ENCODE measurements at places on chromosomes 3 and 15.
A peak's percentile ranks its signal among the peaks of the same experiment; 100 is the strongest.

- no peak for DNase-seq
Observed at GRCh38 chr3:66889750-66890494, 108.2 kb upstream of the KBTBD8 start.

DNA sequence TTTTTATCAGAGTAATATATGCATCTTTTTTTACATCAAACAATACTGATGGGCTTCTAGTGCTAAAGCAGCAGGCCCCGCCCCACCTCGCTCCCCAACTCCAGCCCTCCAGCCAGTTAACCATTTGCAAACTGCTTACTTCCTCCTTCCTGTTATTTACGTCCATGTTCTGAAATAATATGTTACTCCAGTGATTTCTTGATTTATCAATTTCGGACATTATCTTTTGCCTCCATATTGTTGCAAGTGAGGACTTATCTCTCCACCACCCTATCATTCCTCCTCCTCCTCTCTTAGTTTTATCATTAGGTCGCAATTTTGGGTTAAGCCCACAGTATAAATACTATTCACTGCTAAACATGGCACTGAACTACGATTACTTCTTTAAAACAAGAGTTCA lies 39.5 kb downstream of the ZNF710 start:
- DNase-seq = no peak

DNA sequence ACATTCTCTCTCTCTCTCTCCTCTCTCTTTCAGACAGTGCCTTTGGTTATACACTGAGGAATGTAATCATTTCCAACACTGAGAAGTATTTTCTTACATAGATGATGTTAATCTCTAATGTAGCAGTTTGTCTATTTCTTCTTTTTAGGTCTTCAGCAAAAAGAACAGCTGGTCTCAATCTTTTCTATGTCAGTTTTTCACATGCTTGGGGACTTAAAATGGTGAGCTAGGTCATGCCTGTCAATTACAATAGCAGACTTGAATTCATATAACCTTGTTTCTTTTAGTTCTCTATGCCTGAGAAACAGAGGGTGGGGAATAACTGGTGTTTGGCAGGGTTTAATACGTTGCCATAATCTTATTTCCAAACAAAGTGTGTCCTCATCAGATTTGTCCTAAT lies 786.2 kb downstream of the SQOR start:
- DNase-seq = no peak

DNA sequence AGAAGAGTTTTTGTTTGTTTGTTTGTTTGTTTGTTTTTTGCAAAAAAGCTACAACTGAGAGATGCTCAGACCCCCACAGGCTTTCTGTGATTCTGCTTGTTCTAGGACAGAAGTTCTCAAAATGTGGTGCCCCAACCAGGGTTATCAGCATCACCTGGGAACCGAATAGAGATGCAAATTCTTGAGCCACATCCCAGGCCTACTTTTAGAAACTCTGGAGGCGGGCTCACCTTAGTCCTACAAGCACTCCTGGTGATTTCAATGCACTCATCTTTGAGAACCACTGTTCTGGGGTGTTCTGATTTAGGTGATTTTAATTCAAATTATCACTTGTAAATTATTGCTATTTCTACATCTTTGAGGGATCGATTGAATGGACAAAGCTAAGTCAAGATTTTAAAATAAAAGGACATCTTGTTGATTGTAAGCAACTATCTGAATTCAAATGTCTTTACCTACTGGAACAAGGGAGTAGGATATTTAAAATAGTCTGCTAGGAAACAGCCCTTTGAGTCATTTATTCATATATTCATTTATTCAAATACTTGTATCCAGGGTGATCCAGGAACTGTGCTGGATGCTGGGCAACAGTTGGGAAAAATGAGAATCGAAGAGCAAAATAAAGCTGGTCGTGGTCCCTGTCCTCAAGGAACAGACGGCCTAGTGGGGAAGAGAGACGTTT lies 44.7 kb upstream of the CADPS start:
- DNase-seq = no peak

- DNase-seq = no peak
Observed at GRCh38 chr3:63921741-63922482, 9.7 kb upstream of the SCAANT1 start.

DNA sequence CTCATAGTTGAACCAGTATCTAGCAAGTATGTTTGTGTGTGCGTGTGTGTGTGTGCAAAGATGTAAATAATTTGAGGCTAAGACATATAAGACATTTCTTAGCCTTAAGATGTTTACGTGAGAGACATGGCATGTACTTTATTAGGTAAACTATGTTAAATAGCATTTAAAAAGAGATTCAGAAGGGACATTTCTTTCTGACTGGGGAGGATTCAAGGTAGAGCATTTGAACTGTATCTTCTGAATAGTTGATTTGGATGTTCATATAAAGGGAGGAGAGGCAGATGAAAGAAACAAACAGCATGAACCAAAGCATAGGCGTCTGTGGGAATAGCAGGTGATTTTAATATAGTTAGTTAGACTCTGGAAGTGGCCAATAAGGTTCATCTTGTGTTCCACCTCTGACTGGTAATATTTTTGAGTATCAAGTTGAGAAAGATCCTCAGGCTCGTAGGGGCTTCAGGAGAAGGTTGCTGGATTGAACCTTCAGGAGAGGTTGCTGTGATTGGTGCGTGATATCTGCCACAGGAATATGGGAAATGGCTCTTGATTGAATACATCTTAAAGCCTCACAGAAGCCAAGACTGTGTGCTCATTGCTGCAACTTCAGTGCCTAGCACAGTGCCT lies 12.6 kb downstream of the NFKBIZ start:
- DNase-seq = no peak

- no peak for DNase-seq
Observed at GRCh38 chr3:40793730-40794129, 269.0 kb downstream of the ZNF621 start.

- peak; percentile 99 for DNase-seq
Observed at GRCh38 chr3:107216711-107217110, 160.5 kb upstream of the CCDC54 start.

- DNase-seq = no peak
Observed at GRCh38 chr3:99049164-99049563, 147.7 kb upstream of the DCBLD2 start.

DNA sequence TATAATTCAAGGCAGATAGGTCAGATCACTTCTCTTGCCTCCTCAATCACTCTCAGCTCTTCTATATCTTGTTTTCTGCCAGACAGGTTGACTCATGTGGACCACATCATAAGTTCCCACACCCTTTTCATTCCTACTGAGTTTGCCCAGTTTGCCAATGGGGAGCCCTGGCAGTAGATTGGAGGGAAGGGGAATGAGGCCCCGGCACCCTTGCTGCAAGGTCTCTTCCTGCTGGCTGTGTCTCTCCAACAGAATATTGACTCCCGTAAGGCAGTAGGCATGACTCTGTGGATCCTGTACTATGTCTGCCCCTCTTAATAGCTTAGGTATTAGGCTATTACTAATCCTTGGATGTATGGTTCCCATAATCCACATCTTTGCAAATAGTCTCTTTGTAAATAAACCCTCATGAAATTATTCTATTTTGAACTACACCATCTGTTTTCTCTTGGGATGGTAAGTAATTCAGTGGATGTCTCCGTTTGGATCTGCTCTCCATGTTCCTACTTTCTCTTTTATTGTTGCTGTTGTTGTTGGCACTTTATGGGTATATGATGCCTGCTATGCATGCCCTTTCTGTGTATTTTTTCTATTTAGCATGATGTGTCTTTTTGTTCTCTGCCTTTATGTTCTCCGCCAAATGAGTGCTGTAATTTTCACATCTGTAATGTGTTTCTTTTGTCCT lies 65.5 kb upstream of the DCBLD2 start:
- no peak for DNase-seq

DNA sequence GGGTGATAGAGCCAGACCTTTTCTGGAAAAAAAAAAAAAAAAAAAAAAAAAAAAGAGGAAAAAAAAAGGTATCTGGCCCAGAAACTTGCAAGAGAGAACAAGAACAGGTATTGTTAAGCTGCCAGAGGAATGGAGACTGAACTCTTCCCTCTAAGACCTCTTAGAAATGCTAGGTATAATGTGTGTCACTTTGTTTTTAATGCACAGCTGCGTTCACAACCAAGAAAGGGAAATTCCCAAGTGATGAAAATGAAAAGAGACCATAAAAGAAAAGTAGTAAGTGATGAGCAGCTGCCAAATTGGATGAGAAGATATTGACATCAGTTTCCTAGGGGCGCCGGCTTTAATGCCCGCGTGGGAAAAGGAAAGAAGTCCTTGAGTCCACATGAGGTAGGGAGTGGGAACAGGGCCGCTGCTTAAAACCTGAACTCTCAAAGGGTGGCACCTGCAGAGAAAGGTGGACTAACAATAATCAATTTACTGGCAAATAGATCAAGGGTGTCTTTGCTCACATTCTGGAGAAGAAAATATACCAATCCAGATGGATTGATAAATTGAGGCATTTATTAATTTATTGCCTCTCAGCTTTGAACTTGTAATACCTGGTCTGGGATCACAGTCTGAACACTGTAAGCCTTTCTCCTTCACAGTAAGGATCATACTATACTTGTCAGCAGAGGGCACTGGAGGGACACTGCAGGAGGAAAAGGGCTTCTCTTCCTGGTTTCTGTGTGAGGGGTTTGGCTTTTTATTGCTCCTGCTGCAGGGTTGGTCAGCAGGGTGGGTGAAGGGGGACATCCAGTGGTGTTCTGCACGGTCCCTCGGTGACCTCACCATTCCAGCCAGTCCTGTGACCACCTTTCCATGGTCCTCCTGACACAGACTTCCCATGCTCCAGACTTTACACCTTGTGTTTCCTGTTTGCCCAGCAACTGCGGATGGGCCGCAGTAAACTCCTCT lies 131.6 kb downstream of the AQP9 start:
- peak; percentile 84 for DNase-seq

DNA sequence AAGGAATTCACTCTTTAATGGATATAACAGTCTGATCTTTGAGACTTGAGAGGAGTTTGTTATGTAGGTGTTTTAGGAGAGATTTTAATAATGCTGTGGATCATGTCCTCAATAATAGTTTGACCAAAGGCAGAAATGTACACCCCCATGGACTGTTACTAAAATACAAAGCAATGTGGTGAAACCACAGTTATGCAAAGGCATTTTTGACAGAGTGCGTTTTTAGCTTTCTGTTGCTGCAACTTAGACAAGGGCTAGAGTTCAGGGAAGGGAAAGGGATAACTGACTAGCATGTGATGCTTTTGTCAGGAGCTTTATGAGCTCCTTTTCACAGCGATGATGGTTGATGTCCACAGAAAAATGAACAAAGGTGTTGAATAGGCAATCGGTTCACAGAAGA lies 3.6 kb upstream of the STARD5 start:
- DNase-seq = peak; percentile 98

DNA sequence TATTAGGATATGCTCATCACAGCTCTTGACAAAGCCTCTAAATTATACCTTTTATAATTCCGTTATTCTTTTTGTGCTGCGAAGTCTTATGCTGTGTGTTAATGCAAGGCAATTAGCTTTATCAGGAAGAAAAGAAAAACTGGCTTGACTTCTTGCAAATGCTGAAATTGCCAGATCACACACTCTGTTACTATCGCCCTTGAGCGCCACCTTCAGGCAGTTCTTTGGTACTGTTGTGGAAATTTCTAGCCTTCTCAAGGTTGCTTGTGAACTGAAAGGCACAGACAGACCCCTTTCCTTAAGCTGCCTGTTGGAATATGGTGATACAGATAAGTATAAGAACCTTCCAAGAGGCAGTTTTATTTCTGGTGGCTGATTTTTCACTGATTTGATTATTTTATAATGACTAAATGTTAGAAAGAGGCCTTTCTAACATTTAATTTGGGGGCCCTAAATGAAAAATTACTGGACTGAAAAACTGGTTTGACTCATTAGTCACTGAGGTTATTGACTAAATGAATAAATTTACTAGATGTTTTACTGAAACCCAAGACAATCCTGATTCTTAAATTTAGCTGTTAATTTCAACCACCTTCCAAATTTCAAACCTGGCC lies 126.2 kb upstream of the RASGRP1 start:
- peak; percentile 86 for DNase-seq

GRCh38 chr3:32869513-32870047 lies 51.8 kb downstream of the TRIM71 start:
- no peak for DNase-seq

- DNase-seq = no peak
Observed at GRCh38 chr3:195260280-195260905, 10.6 kb downstream of the XXYLT1 start.

DNA sequence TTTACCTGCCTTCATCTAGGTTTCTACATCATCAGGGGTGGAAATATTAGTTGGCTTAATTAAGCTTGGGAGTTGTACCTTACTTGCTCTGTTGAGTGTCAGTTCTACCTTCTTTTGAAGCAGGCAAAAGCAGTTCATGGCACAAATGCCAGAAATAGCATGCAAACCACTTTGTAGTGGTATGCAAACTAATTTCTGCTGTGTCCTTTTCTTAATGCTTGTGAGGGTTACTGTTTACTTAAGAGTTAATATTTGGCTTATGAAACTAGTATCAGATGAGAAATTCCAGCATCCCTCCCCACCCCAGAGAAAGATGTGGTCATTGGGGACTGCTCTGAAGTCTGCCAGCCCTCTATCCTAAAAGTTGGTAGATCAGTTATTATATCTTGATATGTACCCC lies 7.1 kb downstream of the ATP2C1 start:
- no peak for DNase-seq

DNA sequence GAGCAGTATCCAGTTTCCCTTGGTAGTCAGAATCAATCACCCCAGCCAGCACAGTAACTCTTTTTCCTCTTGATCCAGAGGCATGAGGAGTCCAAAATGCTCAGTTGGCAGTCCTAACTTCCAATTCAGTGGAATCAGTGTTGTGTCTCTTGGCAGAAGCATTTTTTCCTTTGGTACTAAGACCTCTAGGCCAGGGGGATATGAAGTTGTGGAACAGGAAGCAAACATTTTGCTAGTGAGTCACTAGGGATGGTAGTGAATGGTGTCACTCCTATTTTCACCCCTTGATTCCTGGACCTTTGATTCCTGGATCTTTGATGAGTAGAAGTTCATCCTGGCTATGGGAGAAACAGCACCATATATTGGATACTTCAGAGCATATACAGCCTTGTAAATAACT lies 70.5 kb upstream of the ALDH1A3 start:
- DNase-seq = no peak

DNA sequence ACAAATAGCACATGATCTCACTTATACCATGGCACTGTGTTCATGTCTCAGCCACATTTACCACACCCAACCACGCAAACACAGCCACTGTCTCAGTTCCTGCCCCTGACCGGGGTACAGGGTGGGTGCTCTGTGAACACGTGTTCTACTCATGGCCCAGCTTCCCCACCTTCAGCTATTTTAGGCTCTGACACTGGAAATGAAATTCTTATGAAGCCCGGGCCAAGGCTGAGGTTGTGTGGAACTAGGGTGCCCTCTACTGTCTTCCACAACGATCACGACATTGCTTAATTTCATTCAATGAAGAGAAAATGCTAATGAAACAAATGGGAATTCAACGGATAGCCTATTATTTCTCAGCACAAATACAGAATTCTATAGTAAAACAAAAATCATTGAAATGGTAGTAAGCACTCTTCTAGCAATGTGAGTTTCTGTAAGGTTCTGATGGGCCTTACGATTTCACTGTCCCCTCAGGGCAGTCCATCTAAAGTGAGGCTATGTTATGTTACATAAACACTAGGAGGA lies 2.1 kb upstream of the GABRA5 start:
- peak; percentile 61 for DNase-seq

- DNase-seq = peak; percentile 11
Observed at GRCh38 chr15:76501726-76502125, 165.2 kb downstream of the ISL2 start.

GRCh38 chr15:92053753-92054316 lies 200.3 kb downstream of the SLCO3A1 start:
- no peak for DNase-seq

GRCh38 chr3:161991901-161992540 lies 495.4 kb downstream of the OTOL1 start:
- no peak for DNase-seq

Data from choroid plexus epithelial cell (primary cell).